ENCODE measurements at places on chromosomes 4 and X. TPM values are rescaled to one million over a fixed set of nuclear protein-coding genes. Genes with fewer than 3 reads are reported as not detected.

- no peak for DNase-seq
These were observed 29.0 kb downstream of the VCX3A start for GRCh38 chrX:6505960-6506359.

SNCA gene
- 37.6 TPM for total RNA-seq

DNA sequence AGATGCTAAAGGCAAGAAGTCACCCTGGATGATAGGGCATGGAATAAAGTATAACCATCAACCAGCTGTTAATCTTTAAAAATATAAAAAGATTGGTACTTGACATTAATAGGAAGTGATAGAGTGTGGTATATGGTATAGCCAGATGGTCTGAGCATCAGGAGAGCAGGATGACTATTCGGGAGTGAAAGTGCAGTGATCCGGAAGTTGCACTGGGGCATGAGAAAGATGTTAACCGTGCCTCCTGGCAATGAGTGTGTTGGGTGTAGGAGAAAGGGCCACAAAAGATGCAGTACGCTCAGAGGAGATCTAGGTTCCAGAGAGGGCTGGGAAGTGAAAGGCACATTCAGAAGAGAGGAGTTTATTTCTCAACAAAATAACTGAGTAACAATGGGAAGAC, 65.0 kb downstream of the TSPAN7 start:
- DNase-seq = no peak

TBC1D8B gene
- 9.3 TPM for total RNA-seq

ASMT gene
- total RNA-seq = 2.6 TPM

UGT2B11 gene
- total RNA-seq = not detected

GRCh38 chr4:100908540-100908939, 390.7 kb upstream of the EMCN start:
- no peak for DNase-seq

DNA sequence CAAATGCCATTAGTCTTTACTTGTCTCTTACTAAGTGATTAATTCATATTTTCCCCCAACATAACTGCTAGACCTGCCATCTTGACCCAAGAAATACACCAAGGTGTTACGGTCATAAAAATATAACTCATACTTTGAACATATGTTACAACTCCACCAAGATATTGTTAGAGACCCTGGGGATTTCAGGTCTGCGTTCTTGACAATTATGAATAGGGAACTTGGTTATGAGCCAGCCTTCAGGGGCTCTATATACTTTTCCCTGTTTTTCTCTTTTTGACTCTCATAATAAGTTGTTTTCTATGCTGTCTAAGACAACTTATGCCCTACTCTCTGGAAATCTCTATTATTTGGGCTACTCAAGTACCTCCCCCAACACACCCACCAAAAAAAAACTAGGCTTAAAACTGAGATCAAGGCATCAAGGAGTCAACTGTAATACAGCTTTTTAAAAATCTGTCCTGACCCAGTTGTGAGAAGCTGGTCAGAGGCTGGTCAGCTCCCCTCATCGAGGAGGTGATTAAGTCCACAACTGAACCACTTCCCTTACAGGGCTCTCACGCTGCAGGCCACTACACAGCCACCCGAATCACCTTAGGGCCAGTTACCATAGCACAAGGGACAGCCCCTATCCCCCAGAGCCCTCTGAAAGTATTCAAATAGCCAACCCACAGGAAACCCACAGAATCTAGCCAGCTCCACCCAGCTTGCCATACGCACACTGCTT, 10.5 kb upstream of the TLR3 start:
- no peak for DNase-seq

STAP1 gene
- total RNA-seq = not detected

EPGN gene
- 0.26 TPM for total RNA-seq

DNA sequence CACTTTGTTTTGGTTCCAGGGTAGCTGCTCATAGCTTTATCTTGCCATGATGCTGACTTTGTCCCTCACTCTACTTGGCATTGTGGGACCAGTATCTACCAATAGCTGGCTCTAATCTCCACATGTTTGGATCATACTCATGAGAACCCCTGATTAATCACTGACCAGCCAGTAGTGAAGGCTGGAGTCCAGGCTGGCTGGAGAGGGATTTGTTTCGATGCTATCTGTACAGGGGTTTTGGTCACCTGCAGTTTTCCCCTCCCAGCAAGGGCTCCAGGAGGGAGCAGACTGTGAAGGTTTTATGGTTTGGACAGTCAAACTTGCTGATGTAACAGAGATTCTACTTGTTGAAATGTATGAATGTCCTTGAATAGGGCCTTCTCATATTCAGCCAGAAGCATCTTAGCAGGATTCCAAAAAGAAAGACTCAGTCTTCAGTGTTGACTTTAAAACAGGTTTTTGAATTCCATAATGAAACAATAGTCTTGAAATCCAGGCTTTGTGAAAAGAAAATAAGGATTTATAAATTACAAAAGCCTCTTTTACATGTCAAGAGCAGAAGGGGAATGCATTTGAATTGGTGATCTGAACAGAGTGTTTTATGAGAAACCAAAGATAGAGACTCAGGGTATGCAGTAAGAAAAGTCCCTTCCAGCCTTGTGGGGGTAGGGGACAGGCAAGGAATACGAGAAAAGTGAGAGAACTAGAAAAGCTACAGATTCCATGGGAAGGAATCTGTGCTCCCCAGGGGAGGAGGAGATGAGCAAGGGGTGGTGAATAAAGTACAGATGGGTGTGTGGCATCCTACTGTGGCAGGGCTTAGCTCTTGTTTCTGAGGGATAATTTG, 103.1 kb upstream of the SHISA3 start:
- DNase-seq = no peak

SSX4 gene
- not detected for total RNA-seq

DNA sequence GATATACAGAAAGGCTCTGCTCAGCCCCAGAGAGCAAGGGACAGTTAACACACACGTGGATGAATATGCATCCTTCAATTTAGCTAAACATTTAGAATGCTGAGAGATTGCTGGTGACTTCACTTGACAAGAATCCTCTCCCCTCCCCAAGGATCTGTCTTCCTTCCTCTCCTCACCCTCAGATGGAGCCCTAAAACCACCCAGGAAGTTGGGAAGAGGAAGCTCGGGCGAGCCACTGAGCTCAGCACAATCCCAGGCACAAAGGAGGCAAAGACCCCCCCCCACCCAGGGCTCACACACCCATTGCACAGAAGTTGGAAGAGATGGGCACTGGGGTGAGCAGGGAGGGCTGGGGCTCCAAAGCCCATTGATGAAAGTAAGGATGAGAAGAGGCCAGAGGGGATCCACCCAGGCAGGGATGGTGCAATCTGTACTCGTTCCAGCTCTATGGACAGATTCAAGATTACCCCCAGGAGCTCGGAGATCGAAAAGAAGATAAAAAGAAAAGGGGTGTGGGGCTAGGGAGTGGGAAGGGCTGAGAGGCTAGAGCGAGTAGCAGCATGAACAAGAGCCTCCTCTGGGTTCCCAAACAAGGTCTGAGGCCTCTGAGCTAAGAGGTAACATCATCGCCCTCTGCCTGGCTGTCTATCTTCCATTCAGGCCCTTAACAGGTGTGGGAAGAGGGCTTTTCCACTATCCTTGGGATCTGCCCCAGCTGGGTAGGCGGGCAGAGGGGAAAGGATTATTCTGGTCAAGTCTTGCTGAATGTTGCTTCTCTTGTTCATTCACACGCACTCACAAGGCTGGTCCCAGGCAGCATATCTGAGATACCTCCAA, 1.2 kb downstream of the TFE3 start:
- DNase-seq = no peak

- no peak for DNase-seq
These were observed 125.0 kb downstream of the SPCS3 start for GRCh38 chr4:176444741-176445140.

DNA sequence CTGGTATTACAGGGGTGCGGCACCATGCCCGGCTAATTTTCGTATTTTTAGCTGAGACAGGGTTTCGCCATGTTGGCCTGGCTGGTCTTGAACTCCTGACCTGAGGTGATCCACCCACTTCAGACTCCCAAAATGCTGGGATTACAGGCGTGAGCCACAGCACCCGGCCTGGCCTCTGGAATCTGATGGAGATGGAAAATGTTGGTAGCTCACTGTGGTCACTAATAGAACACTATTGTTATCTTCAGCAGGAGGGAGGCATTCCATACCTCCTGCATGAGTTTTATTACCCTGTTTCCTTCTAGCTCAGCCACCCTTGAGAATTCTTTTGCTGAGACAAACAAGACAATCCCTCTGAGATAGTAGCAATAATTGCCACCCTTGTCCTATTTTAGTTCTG, 105.0 kb downstream of the SHROOM3 start:
- no peak for DNase-seq

XAGE2 gene
- not detected for total RNA-seq

DNA sequence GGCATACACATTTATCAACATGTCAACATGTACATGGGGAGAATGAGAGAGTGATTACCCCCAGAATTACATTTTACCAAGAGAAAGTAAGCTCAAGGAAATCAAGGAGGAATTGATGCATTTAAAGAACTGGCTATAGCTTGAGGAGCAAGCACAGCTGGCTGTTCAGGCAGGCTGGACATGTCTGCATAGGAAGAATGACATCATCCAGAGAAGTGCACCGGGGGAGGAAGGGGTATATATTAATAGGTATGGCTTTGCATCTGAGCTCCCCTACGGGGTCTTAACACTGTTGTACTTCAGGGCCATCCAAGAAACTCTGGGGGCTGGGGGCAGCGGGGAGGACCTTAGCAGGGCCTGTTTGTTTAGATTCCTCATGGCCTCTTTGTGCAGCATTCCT, 222.4 kb upstream of the VCX start:
- DNase-seq = no peak

- no peak for DNase-seq
These were observed 86.0 kb upstream of the TET2 start for GRCh38 chr4:105060628-105061027.

Measured in uterus (tissue), 4 donors.